ENCODE measurements at places on chromosomes 6 and 20.

DNA sequence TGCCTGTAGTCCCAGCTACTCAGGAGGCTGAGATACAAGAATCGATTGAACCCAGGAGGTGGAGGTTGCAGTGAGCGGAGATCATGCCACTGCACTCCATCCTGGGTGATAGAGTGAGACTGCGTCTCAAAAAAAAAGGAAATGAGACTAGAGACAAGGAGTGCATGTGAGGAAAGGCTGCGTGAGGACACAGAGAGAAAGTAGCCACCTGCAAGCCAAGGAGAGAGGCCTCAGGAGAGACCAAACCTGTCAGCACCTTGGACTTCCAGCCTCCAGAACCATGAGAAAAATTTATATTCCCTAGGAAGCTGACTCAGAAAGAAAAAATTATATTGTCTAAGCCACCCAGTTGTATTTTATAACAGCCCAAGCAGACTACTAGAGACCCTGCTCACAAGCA, 7.4 kb upstream of the BEND3 start:
- H3K27ac ChIP-seq: no peak overlapping the region

GRCh38 chr6:70763754-70764510, 96.2 kb downstream of the SMAP1 start:
- H3K27ac ChIP-seq: no peak overlapping the region
- peaks cover 18% of the 10 kb centered on the region for H3K36me3 ChIP-seq
- DNase-seq: no peak
- no peak overlapping the region for H3K4me3 ChIP-seq
- no peaks in the 10 kb centered on the region for H3K4me1 ChIP-seq

DNA sequence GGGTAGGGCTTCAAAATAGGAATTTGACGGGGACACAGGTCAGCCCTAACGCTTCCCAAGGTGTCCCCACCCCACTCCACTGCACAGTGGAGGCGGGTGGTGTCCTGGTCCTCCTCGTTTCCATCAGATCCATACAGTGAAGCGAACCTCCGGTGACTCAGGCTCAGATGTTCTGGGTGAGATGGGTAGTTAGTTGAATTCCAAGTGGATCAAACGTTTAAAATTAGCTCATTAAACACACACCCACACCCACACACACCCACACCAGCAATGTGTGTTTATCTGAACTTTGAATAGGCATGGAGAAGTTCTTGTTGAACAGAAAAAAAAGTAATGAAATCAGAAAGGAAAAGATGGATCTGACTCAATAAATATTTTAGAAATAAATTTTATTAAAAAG, 58.9 kb downstream of the CDH4 start:
- H3K27me3 ChIP-seq: peaks cover 3% of the 10 kb centered on the region
- no peaks in the 10 kb centered on the region for H3K36me3 ChIP-seq
- no peak overlapping the region for H3K4me3 ChIP-seq
- H3K4me1 ChIP-seq: no peaks in the 10 kb centered on the region

DNA sequence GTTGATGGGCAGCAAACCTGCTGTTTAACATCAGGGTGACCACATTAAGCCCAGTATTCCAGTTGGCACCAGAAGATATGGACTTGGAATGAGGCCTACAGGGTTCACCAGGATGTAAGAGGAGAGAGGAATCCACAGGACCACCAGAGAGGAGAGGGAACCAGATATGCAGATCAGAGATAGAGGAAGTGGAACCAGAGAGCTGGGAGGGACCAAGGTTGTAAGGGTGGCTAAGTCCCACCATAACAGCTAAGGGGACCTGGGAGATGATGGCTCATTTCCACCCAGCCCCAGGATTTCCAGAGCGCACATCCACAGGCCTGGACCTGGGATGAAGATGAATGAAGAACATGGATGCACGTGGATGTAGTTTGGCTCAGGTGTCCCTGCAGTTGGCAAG, 11.1 kb downstream of the BTN2A1 start:
- DNase-seq: no peak
- no peaks in the 10 kb centered on the region for H3K27me3 ChIP-seq
- H3K4me1 ChIP-seq: peaks cover 39% of the 10 kb centered on the region
- no peak overlapping the region for H3K4me3 ChIP-seq
- peaks cover 49% of the 10 kb centered on the region for H3K36me3 ChIP-seq

DNA sequence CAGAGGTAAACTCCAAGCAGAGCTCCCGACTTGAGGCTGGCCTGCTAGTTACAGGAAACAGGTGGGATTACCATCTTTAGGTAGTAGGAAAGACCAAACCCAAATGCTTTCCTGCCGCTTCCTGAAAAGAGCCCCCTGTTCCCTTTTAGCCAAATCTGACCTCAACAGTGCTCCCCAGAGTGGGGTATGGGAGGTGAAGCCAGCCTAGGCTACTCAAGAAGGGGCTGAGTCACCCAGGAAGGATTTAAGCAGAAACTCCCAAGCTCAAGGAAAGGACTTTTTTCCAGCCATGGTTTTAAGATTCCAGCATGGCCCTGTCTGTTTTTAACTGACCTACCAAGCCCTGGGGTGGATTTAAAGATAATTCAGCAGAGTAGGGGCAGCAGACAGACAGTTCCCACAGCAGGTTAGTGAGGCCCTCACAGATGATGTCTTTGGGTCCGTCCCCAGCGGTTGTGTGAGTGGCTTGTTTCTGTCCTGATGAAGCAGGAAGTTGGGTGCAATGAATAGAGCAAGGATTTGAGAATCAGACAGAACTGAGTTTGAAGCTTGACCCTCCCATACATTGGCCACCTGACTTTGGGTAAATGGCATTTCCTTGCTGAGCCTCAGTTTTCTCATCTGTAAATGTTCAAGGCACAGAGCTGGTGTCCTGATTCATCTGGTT, 76.9 kb upstream of the MAFB start:
- H3K27me3 ChIP-seq: peaks cover 13% of the 10 kb centered on the region
- H3K36me3 ChIP-seq: peaks cover 2% of the 10 kb centered on the region
- H3K4me1 ChIP-seq: no peaks in the 10 kb centered on the region
- no peak for DNase-seq
- no peak overlapping the region for H3K27ac ChIP-seq

- DNase-seq: no peak
- H3K36me3 ChIP-seq: no peaks in the 10 kb centered on the region
- peaks cover 23% of the 10 kb centered on the region for H3K4me1 ChIP-seq
Observed at GRCh38 chr6:32889533-32889932, 35.5 kb downstream of the PSMB9 start.

GRCh38 chr6:83978324-83978734, 55.2 kb upstream of the MRAP2 start:
- no peaks in the 10 kb centered on the region for H3K27me3 ChIP-seq
- H3K4me3 ChIP-seq: no peak overlapping the region
- H3K27ac ChIP-seq: no peak overlapping the region
- H3K36me3 ChIP-seq: peaks cover 14% of the 10 kb centered on the region
- H3K4me1 ChIP-seq: no peaks in the 10 kb centered on the region
- DNase-seq: no peak

DNA sequence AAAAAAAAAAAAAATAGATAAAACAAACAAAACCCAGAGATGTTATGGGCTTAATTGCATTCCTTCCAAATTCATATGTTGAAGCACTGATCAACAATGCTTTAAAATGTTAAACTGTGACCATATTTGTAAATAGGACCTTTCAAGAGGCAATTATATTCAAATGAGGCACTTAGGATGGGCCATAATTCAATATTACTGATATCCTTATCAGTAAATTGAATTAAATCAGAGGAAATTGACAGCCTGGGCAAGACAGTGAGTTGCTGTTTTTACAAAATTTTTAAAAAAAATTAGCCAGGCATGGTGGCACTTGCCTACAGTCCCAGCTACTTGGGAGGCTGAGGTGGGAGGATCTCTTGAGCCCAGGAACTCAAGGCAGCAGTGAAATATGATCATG, 364.1 kb downstream of the GJA1 start:
- H3K4me1 ChIP-seq: no peaks in the 10 kb centered on the region
- H3K36me3 ChIP-seq: no peaks in the 10 kb centered on the region
- DNase-seq: no peak

DNA sequence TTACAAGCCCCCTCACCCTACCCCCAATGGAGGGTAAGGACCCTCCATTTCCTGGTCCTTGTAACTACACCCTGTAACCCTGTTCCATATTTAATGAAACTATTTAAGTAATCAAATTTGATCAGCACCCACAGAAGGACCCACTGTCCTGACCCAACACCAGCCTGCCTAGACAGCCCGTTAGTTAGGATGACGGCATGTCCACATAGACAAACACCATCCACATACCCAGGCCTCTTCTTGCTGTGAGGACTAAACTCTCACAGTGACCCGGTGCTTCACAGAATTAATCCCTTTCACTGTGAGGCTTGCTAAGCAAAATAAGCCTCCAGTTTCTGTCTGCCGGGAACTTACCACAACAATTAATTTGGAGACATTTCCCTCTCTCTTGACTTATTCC, 32.8 kb upstream of the FOXQ1 start:
- H3K4me1 ChIP-seq: no peaks in the 10 kb centered on the region
- no peak overlapping the region for H3K27ac ChIP-seq
- H3K4me3 ChIP-seq: no peak overlapping the region
- H3K36me3 ChIP-seq: no peaks in the 10 kb centered on the region
- no peak for DNase-seq
- peaks cover 16% of the 10 kb centered on the region for H3K27me3 ChIP-seq

GRCh38 chr6:113018351-113019151, 671.4 kb downstream of the RFPL4B start:
- H3K4me1 ChIP-seq: no peaks in the 10 kb centered on the region
- H3K27me3 ChIP-seq: no peaks in the 10 kb centered on the region
- H3K36me3 ChIP-seq: no peaks in the 10 kb centered on the region
- no peak overlapping the region for H3K27ac ChIP-seq

GRCh38 chr6:126377594-126378153, 37.8 kb downstream of the CENPW start:
- no peak overlapping the region for H3K4me3 ChIP-seq
- no peak for DNase-seq
- no peaks in the 10 kb centered on the region for H3K4me1 ChIP-seq
- H3K36me3 ChIP-seq: no peaks in the 10 kb centered on the region
